Activated naive CD8-positive, alpha-beta T cell treated with anti-CD3 and anti-CD28 coated beads for 36 hours (primary cell): ENCODE measurements at places on chromosomes 3 and 15. TPM values are rescaled to one million over a fixed set of nuclear protein-coding genes. Genes with fewer than 3 reads are reported as not detected.

DNA sequence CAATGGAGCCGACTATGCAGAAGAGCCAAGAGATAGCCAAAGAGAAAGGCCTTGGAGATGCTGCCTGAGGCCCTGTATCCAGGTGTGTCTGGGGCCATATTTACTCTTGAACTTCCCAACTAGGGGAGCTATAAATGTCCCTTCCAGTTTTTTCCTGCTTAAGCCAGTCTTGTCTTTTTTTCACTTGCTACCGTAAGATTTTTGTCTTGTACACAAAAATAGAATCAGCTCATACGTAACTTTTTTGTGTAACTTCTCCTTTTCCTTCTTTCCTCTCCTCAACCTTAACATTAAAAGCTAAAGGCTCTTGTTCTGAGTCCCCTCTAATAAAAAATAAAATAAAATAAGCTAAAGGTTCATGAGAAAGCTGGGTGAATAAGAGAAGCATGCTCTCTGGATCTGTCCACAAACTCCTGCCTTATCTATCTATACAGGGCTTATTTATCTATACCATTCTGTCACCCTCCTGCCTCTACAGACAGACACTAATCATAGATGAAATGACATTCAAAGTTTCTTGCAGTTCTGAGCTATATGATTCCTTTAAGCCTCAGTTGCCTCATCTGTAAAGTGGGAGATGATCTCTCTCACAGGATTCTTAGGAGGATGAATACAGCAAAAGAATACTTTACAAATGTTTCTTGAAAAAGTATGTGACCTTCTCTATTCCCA lies 4.6 kb downstream of the SUMF1 start:
- DNase-seq, result no peak

DNA sequence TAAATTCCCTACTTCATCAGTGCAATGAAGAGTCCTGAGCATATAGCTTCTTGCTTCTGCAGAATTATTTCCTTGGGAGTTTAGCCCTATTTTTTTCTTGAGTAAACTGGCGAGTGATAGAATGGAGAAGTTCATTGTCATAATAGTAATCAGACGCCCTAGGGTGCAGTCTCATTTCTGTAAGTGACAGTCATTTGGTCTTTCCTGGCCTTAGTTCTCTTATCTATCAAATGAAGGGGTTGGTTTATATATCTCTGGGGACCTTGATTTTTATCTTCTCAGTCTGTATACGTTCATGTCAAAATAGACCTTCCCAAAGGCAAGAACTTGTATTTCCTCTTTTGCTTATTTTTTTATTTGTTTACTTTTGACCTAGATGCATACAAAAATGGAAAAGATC lies 9.9 kb upstream of the ALPK3 start:
- DNase-seq, result no peak

Gene CAMKV
- total RNA-seq, result 1.6 TPM

DNA sequence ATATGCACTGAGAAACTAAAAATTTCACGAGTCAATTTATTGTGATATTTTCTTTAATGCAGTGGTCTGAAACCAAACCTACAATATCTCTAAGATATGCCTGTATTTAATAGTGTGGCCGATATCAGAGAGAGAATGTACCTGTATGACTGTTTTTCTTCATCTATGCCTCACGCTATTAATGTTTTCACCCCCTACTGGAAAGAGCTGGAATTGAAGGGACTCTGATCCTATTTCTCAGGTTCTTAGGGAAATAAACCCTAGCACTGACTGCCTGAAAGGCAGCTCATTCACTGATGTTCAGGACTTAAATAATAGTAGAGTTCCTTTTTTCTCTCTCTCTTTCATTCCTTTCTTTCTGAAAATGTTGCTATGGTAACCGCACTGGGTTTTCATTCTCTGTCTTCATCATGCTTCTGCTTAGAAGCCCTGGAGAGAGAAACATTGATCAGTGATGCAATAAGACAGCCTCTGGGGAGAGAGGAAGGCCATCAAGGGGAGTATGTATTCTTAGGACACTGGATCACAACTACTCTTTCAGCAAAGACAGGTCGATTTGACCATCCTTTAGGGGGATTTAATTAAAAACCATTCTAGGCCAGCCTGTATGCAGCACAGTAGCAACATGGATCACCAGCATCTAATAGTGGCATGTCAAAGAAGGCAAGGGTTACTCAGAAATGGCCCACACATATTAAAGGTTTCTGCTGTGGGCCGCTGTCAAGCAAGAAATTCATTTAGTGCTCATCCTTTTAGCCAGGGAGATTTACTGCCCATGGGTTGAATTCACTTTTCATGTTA lies 1135.7 kb downstream of the IGSF11 start:
- no peak for DNase-seq

DNA sequence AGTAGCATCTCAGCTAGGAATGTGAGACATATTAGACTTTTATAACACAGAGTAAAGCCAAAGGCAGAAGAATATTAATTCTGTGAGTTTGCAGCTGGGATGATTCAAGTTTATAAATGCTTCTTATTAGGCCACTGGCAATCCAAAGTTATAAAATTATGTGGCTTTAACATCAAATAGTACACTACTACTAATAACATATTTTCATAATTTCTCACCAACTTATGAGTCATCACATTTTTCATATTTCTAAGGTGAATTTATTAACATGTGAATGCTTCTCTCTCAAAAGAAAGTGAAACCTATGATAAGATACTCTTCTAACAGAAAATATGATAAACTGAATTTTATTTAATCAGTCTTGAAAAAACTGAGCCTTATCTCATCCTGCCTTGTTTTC lies 1348.2 kb upstream of the ALCAM start:
- DNase-seq, result no peak

DNA sequence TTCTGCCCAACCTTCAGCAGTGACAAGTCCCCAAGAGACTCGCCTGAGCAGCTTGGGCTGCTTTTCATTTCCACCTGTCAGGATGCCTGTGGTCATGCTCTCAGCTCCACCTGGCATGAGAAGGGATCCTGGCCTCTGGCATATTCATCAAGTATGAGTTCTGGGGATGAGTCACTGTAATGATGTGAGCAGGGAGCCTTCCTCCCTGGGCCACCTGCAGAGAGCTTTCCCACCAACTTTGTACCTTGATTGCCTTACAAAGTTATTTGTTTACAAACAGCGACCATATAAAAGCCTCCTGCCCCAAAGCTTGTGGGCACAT lies 3.5 kb downstream of the MYD88 start:
- DNase-seq, result no peak

Gene PLSCR5
- not detected for total RNA-seq

DNA sequence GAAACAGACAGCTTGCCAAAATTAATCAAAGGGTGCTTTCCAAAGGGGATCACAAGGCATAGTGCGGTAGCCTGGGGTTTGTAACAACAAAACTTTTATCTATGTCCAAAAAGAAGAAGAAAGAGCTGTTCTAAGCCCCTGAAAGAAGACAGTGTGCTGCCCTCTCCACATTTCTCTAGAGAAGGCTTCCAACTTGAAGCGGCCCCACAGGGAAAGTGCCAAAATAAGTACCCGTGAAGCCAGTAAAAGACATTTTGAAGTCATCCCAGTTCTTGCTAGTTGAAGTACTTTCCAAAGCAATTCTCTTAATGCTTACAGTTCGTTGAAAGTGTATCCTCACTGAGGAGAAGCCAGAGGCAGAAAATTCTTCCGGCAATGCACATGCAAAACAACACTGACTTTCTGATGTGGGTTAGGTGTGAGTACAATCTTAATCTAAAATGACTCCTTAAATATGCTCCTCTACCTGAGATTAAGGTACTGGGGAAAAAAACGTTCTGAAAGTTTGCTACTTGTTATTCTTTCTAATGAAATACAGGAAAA lies 21.3 kb downstream of the GPR15 start:
- no peak for DNase-seq

Gene SLC9A9
- total RNA-seq, result 2.1 TPM

DNA sequence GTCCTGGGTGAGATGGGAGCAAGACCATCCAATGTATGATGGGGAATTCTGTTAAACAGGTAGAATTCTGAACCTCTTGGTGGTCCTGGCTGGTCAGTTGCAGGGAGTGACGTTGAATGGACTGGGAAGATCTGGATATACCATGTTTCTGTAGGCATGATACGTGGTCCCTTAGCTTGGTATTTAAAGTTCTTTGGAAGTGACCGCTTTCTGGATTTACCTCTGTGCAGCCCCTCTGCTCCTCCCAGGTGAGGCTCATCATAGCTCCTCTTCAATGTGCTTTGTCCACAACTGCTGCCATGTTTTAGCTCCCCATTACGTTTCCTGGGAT lies 37.2 kb downstream of the SMAD3 start:
- no peak for DNase-seq

- no peak for DNase-seq
These were observed 8.8 kb downstream of the CRYBG3 start for GRCh38 chr3:97830638-97831037.

Gene DOCK3
- total RNA-seq, result 1.9 TPM

Gene SUCNR1
- 0.04 TPM for total RNA-seq

Gene FGF7
- not detected for total RNA-seq

GRCh38 chr3:171986176-171986575 lies 53.2 kb upstream of the FNDC3B start:
- DNase-seq, result no peak

GRCh38 chr15:92091155-92091734 lies 237.7 kb downstream of the SLCO3A1 start:
- no peak for DNase-seq

- DNase-seq, result no peak
These were observed 17.8 kb upstream of the ERICH6 start for GRCh38 chr3:150721285-150722130.

GRCh38 chr3:178480274-178480673 lies 56.0 kb upstream of the KCNMB2 start:
- no peak for DNase-seq

GRCh38 chr3:162938083-162938482 lies 1441.5 kb downstream of the OTOL1 start:
- no peak for DNase-seq

DNA sequence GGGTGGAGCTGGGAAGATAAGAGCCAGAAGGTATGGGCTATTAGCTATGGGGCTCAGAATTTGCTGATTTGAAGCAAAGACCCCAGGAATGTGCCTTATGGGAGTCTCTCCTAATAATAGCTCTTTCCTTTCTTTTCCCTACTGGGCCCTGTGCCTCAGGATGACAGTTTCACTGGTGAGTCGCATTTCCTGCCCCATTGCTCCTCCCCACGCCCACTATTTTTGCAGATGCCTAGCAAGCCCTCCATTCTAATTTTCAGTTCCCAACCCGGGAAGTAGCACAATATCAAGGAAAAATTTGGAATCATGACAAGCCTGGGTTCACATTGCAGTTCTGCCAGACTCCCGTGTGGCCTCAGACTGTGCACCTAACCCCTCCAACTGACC lies 583 bp downstream of the IL17RE start:
- no peak for DNase-seq

Gene RTP3
- total RNA-seq, result not detected

Gene ADIPOQ
- not detected for total RNA-seq

DNA sequence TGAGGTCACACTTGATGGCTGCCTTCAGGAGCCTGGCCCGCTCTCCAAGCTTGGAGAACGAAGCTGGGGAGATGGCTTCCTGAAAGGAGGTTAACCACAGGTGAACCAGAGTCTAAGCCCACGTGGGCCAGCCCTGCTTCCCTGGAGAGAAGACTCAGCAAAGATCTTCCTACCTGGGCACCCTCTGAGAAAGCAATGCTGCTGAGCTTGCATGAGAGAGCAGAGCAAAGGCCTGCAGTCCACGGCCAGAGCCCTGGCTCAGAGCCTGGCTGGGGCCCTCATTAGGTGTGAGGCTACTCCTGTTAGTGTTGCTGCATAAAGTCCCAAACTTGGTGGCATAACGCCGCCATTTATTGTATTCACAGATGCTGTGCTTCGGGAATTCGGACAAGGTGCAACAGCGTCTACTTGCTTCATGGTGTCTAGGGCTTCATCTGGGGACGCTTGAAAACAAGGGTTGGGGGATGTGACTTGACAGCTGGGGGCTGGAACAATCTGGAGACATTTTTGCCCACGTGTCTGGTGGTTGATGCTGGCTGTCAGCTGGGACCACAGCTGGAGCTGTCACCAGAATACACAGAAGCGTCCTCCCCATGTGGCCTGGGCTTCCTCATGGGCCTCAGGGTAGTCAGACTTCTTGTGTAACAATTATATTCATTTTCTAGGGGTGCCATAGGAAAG lies 87.9 kb upstream of the MEF2A start:
- DNase-seq, result no peak
